ENCODE measurements at places on chromosomes 7 and 10.

GRCh38 chr10:89235073-89235798, 16.3 kb downstream of the LIPA start:
- DNase-seq = no peak

GRCh38 chr7:2472739-2473138, 3.5 kb downstream of the GRIFIN start:
- DNase-seq = no peak

DNA sequence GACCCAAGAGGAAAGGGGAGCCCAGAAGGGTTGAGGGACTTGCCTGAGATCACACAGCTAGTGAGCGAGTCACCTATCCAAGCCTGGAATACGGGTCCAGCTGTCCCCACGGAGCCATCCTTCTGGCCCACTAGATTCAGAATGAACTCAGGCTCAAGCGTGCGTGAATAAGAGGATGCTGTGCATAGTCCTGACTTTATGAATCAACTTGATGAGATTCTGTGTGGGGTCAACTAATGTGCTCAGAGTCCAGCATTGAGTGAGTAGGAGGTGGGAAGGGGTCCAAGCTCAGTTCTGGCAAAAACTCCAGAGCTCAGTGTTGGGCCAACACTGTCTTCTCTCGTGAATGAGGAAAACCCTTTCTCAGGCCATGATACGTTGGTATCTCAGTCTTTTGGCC, 41.4 kb downstream of the CAMK1D start:
- DNase-seq = peak; percentile 66

DNA sequence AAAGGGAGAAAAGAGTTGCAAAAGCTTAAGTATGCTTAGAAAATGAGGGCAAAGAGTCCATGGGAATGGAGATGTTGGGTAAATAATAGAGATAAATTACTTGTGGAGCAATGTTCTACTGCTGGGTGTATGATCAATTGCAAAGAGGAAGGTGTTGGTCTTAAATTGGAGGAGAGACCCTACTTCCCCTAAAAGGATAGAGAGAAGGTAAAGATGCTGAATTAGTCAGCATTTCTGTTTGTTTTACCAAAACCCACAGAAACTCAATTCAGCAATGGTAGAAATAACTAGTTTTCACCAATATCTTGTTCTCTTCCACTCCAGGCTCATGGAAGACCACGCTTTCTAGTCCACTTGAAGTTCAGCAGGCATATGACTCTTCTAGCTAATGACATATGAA, 32.1 kb downstream of the ASB4 start:
- no peak for DNase-seq
